ENCODE measurements at places on chromosomes 4 and X.

DNA sequence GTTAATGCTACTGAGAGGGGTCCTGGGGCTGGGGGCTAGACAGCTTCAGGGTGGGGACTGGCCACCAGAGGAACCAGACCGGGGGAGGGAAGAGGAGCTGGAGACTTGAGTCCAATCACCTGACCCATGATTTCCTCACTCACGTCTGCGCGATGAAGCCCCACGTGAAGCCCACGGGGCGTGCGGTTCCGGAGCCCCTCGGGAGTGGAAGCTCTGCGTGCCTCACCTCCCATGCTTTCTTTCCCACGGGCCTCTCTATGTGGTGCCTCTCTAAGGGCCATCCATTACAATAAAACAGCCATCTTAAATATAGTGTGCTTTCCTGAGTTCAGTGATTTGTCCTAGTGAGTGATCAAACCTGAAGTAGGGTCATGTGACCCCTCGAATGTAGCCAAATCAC lies 119.9 kb downstream of the ENPP6 start:
- DNase-seq = no peak

- no peak for DNase-seq
Measured at GRCh38 chrX:39309721-39310152, 508.5 kb downstream of the MID1IP1 start.

- DNase-seq = peak; percentile 74
Measured at GRCh38 chr4:37620176-37620575, 66.0 kb downstream of the RELL1 start.

GRCh38 chrX:100264200-100264599 lies 145.9 kb downstream of the PCDH19 start:
- no peak for DNase-seq

DNA sequence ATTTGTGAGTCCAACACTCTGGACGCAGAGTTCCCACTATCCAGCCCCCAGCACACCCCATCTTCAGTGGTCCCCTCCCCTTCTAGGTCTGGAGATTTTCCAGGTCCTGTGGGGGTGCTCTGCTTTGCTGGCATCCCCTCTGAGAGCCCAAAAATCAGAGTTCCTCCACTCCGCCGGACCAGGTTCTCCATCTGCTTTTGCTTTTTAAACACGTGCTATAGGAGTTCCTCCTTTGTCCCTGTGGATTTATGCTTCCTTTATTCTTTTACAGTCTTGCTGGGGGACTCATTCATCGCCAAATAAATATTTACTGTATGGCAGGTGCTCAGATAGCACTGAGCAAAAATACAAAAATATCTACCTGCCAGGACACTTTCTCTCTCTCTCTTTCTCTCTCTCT lies 324.7 kb downstream of the STK32B start:
- DNase-seq = no peak

DNA sequence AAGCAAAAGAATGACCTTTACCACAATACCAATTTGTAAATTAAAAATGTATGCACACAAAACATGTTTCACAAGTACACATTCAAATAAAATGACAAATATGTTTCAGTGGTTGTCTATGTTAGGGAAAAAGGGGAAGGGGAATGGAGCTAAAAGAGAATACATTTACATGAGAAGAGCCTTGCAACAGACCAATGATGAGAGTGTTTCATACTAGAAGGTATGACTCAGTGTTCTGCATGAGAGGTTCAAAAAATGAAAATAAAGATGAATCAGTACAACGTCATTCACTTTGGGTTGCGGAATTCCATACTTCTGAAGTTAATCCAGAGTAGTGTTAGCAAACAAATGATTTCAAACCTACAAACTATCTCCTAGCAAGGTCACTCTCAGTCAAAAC lies 51.7 kb downstream of the RPGR start:
- DNase-seq = peak; percentile 63

DNA sequence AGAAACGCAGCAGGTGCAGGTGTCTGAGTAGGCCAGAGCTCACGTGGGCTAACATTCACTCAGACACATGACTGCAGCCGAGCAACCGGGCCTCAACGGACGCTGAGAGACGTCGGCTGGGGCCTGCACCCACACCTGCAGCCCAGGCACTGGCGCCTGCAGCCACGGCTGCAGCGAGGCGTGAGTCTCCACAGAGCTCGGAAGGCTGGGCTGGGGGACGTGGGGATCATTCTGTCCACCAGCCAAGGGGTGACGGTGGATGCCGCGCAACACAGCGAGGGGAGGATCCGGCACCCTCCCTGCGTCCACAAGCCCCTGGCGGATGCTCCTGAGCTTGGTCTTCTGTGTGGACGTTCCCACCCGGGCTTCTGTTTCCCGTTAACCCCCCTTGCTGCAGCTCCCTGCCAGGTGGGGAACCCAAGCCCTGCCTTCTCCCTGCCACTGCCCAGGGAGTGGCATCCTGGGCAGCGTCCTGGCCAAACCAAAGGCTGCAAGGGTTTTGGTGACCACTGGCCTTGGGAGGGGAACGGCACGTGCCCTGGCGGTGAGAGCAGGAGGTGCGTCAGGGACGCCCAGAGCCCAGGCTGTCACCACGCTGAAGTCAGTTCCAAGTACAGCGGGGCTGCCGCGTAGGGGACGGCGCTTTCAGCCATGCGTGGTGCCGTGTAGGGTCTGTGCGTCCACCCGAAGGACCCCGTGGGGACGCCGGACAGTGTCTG lies 16.3 kb downstream of the PPP2R3B start:
- DNase-seq = no peak

DNA sequence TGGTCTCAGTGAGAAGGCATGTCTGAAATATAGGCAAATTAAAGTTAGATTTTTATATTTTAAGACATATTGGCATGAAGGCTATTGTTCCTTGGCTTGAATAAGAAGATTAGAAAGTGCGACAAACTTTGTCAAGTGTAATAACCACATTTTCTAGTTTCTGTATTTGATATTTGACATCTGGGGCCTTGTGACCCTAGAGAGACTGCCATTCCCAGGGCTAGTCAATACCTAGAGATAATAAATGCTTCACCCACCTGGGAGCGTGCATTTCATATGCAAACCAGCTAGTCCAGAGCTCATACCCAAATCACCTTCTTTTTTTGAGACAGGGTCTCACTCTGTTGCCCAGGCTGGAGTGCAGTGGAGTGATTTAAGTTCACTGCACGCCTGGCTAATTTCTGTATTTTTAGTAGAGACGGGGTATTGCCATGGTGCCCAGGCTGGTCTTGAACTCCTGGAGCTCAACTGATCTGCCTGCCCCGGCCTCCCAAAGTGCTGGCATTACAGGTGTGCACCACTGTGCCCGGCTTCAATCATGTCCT lies 62.6 kb downstream of the COQ2 start:
- no peak for DNase-seq

- DNase-seq = no peak
Measured at GRCh38 chr4:139524062-139524631, 31.9 kb downstream of the SETD7 start.

- DNase-seq = no peak
Measured at GRCh38 chr4:73706811-73707210, 33.6 kb upstream of the CXCL8 start.

DNA sequence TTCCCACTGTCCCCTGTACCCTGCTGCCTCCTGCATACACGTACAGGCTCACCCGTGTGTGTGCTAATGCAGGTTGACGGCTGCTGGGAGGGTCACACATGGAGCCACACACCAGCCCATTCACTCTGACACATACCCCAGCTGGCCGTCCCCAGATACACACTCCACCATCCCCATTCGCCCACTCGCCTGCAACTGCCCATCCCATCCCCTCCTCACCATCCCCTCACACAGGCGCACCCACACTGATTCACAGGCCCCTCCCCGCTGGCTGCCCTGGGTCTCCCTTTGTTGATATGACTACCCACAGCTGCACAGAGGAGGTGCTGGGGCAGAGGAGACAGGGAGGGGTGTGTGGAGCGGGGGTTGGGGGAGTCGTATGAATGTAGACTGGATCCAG lies 25.7 kb downstream of the PJA1 start:
- DNase-seq = no peak

GRCh38 chrX:3461397-3462165 lies 115.1 kb upstream of the MXRA5 start:
- peak; percentile 27 for DNase-seq

DNA sequence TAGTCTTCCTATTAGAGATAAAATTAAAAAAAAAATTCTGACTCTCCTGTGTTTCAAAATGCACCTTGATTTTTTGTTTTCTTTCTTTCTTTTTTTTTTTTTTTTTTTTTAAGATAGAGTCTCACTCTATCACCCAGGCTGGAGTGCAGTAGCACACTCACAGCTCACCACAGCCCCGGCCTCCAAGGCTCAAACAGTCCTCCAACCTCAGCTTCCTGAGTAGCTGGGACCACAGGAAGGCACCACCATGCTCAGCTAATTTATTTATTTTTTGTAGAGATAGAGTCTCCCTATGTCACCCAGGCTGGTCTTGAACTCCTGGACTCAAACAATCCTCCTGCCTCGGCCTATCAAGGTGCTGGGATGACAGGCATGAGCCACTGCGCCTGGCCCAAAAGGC lies 41.1 kb upstream of the TMEM184C start:
- DNase-seq = no peak

Measured in inflammatory macrophage (primary cell).